ENCODE measurements at places on chromosomes 12 and 14. TPM values are rescaled to one million over a fixed set of nuclear protein-coding genes. Genes with fewer than 3 reads are reported as not detected.
A peak's percentile ranks its signal among the peaks of the same experiment; 100 is the strongest.

DNA sequence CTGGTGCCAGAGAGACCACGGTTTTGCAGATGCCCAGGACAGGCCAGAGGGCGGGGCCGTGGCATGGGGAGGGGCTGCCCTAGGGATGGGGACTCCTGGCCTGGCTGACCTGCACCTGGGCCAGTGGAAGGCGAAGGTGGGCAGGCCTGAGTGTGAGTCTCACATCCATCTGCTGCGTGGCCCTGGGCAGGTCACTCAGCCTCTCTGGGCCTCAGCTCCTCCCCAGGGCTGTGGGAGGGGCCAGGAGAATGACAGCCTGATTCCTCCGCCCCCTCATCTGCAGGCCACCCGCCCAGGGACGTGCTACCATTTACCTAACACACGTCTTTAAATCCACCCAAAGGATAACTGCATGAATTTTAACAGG, 90.9 kb downstream of the GALNT9 start:
- DNase-seq: no peak
- H3K27ac ChIP-seq: no peak overlapping the region
- H3K4me1 ChIP-seq: no peaks in the 10 kb centered on the region
- no peak overlapping the region for H3K4me3 ChIP-seq

- H3K4me1 ChIP-seq: no peaks in the 10 kb centered on the region
- H3K4me3 ChIP-seq: no peak overlapping the region
- H3K27me3 ChIP-seq: no peaks in the 10 kb centered on the region
- 0 out of 2 replicates have a peak, but pooled peaks cover 4% of the 10 kb centered on the region for H3K36me3 ChIP-seq
These were observed 190.3 kb downstream of the KCNH5 start for GRCh38 chr14:62854951-62855350.

The PCED1B gene
- 4.3 TPM for total RNA-seq

The PNP gene
- total RNA-seq: 33.9 TPM

DNA sequence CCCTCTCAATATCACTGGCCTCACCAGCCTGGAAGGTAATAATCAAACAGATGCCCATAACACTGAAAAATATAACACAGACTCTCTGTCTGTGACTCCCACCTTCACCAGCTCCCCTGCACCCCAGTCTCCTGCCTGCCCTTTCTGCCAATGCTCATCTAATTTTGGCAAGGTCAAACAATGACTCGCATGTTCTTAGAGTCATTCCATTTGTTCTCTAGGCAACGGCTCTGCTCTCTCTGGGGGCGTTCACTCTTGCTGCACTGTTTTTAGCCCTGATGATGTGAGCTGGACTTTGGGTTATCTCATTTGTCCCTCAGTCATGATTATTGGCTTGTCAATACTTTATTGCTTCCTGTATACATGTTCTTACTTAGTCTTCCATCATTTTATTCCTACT, 691.8 kb downstream of the FLRT2 start:
- H3K27ac ChIP-seq: no peak overlapping the region
- no peaks in the 10 kb centered on the region for H3K36me3 ChIP-seq
- DNase-seq: peak; percentile 4
- no peak overlapping the region for H3K4me3 ChIP-seq

The SLC17A8 gene
- not detected for total RNA-seq

- no peak for DNase-seq
- peak overlapping the region; percentile 98 for H3K27ac ChIP-seq
- H3K4me3 ChIP-seq: peak overlapping the region; percentile 98
- peaks cover 10% of the 10 kb centered on the region for H3K27me3 ChIP-seq
- peaks cover 30% of the 10 kb centered on the region for H3K36me3 ChIP-seq
- H3K4me1 ChIP-seq: peaks cover 27% of the 10 kb centered on the region
These were observed 657 bp downstream of the METAP2 start for GRCh38 chr12:95474660-95474958.

The AMN gene
- total RNA-seq: not detected

- H3K36me3 ChIP-seq: peaks cover 20% of the 10 kb centered on the region
- DNase-seq: peak; percentile 93
- no peaks in the 10 kb centered on the region for H3K27me3 ChIP-seq
- H3K27ac ChIP-seq: peak overlapping the region; percentile 98
- H3K4me3 ChIP-seq: peak overlapping the region; percentile 65
- H3K4me1 ChIP-seq: peaks cover 34% of the 10 kb centered on the region
These were observed 7.7 kb upstream of the IFNG-AS1 start for GRCh38 chr12:67981287-67982162.

The MEG3 gene
- 246 TPM for total RNA-seq

GRCh38 chr12:88235183-88235833, 93.2 kb downstream of the TMTC3 start:
- DNase-seq: no peak
- peaks cover 21% of the 10 kb centered on the region for H3K4me1 ChIP-seq
- H3K36me3 ChIP-seq: peaks cover 7% of the 10 kb centered on the region
- no peak overlapping the region for H3K27ac ChIP-seq
- H3K27me3 ChIP-seq: peaks cover 2% of the 10 kb centered on the region

- H3K27me3 ChIP-seq: no peaks in the 10 kb centered on the region
- no peak overlapping the region for H3K4me3 ChIP-seq
- H3K27ac ChIP-seq: no peak overlapping the region
- no peak for DNase-seq
- peaks cover 51% of the 10 kb centered on the region for H3K36me3 ChIP-seq
These were observed 30.9 kb downstream of the RTRAF start for GRCh38 chr14:52020161-52020714.

GRCh38 chr14:73170686-73171085, 34.4 kb downstream of the PSEN1 start:
- no peak overlapping the region for H3K4me3 ChIP-seq
- no peak overlapping the region for H3K27ac ChIP-seq
- no peaks in the 10 kb centered on the region for H3K27me3 ChIP-seq
- H3K4me1 ChIP-seq: no peaks in the 10 kb centered on the region
- DNase-seq: no peak

DNA sequence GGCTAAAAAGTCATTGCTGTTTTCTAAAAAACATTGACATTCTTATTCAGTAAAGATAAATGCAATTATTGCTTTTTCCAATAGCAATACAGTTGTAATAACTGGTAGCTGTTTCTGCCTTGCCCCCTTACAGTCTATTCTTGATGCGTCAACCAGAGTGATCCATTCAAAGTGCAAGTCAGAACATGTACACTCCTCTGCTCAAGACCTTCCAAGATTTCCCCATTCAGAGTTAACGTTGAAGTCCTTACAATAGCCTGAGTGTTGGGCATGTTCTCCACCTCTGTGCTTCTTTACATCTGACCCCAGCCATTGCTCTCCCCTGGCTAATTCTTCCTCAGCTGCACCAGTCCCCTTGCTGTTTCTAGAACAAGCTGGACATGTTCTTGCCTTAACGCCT, 24.3 kb downstream of the VRK1 start:
- DNase-seq: no peak
- peaks cover 52% of the 10 kb centered on the region for H3K4me1 ChIP-seq
- H3K36me3 ChIP-seq: 0 out of 2 replicates have a peak, but pooled peaks cover 9% of the 10 kb centered on the region
- no peak overlapping the region for H3K4me3 ChIP-seq
- H3K27ac ChIP-seq: no peak overlapping the region

DNA sequence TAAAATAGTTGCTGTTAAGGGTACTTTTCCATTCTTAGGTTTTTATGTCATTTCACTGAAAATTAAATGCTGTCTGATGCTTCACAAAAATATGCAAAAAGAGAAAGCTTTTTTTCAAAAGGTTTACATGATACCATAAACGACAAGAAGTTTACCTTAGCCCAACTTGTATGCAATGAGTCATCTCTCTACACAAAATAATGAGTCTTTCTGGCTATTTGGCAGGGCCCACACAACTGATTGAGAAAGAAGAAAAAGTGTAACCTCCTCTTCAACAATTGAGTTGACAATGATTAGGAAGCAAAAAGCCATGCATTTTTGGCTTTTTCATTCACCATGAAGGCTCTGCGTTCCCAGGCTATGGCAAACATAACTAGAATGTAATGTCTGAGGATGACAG, 165.4 kb upstream of the CPNE8 start:
- no peak for DNase-seq
- H3K27ac ChIP-seq: no peak overlapping the region
- no peaks in the 10 kb centered on the region for H3K36me3 ChIP-seq
- H3K27me3 ChIP-seq: peaks cover 3% of the 10 kb centered on the region

GRCh38 chr14:69039288-69039628, 60.2 kb upstream of the ACTN1 start:
- H3K4me3 ChIP-seq: peak overlapping the region; percentile 63
- peaks cover 76% of the 10 kb centered on the region for H3K4me1 ChIP-seq
- peaks cover 5% of the 10 kb centered on the region for H3K27me3 ChIP-seq
- peak overlapping the region; percentile 93 for H3K27ac ChIP-seq

DNA sequence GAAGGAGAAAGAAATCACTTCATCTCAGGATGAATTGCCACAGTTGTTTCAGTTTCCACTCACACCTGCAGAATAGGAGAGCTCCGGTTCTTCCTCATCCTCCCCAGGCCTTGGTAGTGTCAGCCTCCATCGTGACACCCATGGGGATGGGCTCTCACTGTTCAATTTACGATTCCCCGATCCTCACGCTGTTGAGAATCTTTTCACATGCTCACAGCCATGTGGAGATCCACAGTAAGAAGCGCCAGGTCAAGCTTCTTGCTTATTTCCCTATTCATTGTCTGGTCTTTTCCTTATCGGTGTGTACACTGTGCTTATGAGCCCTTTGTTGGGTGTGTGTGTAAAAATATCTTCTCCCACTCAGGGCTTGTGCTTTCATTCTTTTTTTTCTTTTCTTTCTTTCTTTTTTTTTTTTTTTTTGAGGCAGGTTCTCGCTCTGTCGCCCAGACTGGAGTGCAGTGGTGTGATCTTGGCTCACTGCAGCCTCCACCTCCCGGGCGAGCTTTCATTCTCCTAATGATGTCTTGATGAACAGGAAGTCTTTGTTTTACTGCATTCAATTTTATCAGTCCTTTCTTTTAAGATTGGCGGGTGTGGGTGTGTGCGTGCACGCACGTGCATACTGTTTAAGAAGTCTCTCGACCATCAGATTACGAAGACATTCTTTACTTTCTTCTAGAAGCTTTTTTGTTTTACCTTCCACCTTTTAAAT, 21.5 kb downstream of the RIN3 start:
- no peak overlapping the region for H3K4me3 ChIP-seq
- DNase-seq: no peak
- peaks cover 7% of the 10 kb centered on the region for H3K36me3 ChIP-seq
- no peak overlapping the region for H3K27ac ChIP-seq

GRCh38 chr12:109510196-109510595, 32.8 kb downstream of the UBE3B start:
- H3K27me3 ChIP-seq: 0 out of 2 replicates have a peak, but pooled peaks cover 2% of the 10 kb centered on the region
- H3K4me3 ChIP-seq: no peak overlapping the region
- H3K27ac ChIP-seq: no peak overlapping the region

DNA sequence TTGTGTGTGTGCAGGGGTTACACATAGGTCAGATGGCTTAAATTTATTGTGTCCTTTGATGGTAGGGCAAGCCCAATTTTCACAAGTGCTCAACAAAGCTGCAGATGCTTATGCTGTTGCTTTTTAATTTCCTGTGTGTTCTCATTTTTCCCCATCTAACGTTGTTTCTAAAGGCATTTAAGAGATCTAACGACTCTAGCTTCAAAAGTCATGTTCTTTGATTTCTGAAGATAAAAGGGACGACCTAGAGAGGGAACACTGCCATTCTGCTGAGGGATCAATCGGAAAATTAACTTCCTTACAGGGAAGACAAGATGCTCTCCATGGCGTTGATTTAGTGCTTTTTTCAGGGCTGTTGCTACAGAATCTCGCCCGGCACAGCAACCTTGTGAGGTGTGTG, 79.0 kb upstream of the GNG2 start:
- peaks cover 17% of the 10 kb centered on the region for H3K36me3 ChIP-seq
- H3K4me1 ChIP-seq: peaks cover 24% of the 10 kb centered on the region
- peaks cover 22% of the 10 kb centered on the region for H3K27me3 ChIP-seq
- H3K27ac ChIP-seq: no peak overlapping the region
- DNase-seq: no peak

The ABCD2 gene
- total RNA-seq: not detected

The EID3 gene
- total RNA-seq: 3.3 TPM

The FOXN4 gene
- total RNA-seq: not detected

- peaks cover 48% of the 10 kb centered on the region for H3K27me3 ChIP-seq
- no peaks in the 10 kb centered on the region for H3K36me3 ChIP-seq
- H3K4me3 ChIP-seq: no peak overlapping the region
- no peaks in the 10 kb centered on the region for H3K4me1 ChIP-seq
These were observed 18.2 kb downstream of the SYNDIG1L start for GRCh38 chr14:74407801-74408154.

DNA sequence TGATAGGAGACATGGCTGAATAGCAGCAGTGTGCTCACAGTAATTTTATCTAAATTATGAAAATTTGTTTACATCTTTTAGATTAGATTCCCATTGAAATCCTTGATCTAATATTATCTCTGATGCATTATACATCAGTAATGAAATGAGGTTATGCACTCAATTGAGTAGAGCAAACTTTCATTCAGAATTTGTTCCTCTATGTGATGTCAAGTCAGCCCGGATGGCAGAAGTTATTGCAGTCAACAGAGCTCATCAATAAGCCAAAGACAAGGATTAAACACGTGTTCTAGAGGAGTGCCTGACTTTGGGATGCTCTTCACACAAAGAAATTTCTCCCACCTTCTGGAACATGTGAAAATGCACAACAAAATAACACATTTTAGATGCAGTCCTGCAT, 688.8 kb downstream of the TMEM121 start:
- H3K36me3 ChIP-seq: peaks cover 5% of the 10 kb centered on the region
- no peak overlapping the region for H3K4me3 ChIP-seq

The TAS2R19 gene
- total RNA-seq: 0.66 TPM

The PHETA1 gene
- total RNA-seq: 15.6 TPM

DNA sequence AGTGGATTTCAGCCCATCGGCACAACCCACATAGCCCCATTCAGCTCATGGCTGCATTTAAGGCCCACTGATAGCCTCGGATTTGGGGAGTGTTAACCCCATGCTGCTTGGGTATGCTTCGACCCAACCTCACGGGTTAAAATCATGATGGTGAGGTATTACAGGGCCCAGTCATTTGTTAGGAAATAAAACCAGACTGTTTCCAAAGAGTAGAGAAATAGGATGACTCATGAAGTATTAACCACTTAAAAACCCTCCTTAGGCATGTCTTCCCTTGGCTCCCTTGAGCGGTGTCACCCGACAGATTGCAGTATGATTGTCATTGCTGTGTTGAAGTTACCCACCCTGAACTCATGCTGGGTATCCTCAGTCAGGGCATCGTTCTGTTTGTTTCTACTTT, 289.1 kb downstream of the CACNA1C start:
- H3K4me3 ChIP-seq: peak overlapping the region; percentile 9
- H3K27me3 ChIP-seq: peaks cover 1% of the 10 kb centered on the region
- peak overlapping the region; percentile 84 for H3K27ac ChIP-seq

DNA sequence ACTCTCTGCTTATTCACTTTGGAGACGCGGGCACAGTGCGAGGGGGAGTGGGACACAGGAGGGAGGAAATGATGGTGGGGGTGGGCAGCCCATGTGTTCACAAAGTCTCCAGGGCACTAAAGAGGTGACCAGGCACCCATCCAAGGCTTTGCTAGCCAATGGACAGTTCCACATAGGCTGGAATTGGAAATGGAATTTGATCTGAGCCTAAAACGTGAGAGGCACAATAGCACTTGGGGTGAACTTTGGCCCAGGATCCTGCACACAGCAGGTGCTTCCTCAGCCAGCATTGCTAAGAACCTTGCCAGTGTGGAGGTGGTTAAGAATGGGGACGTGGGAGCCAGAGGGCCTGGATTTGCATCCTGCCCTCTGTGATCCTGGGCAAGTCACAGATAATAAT, 193.8 kb downstream of the CHST11 start:
- peaks cover 5% of the 10 kb centered on the region for H3K36me3 ChIP-seq
- no peak overlapping the region for H3K27ac ChIP-seq
- no peak for DNase-seq
- H3K4me1 ChIP-seq: no peaks in the 10 kb centered on the region
- H3K27me3 ChIP-seq: peaks cover 11% of the 10 kb centered on the region

The MSI1 gene
- total RNA-seq: not detected

The TSHR gene
- total RNA-seq: not detected

- peaks cover 44% of the 10 kb centered on the region for H3K27me3 ChIP-seq
- H3K36me3 ChIP-seq: no peaks in the 10 kb centered on the region
- no peak overlapping the region for H3K27ac ChIP-seq
These were observed 33.8 kb upstream of the PTGDR start for GRCh38 chr14:52233693-52234092.

The TESPA1 gene
- total RNA-seq: not detected

All from HFFc6 (cell line).